ENCODE measurements at places on chromosomes 5 and 9.

GRCh38 chr9:16070455-16071145 is 517.8 kb downstream of the CCDC171 start:
- no peak for DNase-seq

- DNase-seq = no peak
Measured at GRCh38 chr5:73825736-73826135, 199.7 kb downstream of the ARHGEF28 start.

DNA sequence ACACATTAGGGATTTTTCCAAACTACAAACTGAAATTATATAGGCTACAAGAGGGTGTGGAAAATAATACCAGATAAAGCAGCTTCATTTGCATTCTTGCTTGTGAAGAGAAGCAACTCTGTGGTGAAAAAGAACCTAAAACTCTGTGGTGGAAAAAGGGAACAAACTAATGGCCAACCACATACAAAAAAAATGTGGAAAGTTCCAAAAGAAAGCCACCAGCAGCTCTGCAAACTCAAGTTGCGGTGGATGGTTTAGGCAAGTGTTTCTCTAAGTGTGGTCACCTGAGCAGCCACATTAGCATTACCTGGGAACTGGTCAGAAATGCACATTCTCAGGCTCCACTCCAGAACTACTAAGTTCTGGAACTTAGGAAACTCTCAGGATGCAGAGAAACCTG is 586.4 kb downstream of the ACTL7B start:
- DNase-seq = no peak

- no peak for DNase-seq
Measured at GRCh38 chr9:88045686-88046085, 71.4 kb upstream of the CDK20 start.

DNA sequence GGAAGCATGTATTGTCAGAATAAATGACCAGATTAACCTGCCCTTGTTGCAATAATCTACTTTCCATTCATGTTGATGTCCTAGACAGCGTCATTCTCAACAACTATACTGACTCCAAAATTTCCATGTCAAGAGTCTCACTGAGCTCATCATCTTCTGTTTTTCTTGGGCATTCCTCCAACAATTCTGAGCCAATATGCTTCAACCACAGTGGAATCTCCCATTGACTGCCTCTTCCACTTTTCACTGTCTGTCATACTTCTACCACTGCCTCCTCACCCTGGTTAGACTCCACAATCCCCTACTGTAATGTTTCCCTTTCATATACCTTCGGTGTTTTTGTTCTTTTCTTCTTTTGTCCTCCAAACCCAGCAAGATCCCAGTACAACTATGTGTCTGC is 162.8 kb downstream of the TLE1 start:
- DNase-seq = no peak

GRCh38 chr5:74186356-74187315 is 453.9 kb downstream of the ENC1 start:
- no peak for DNase-seq

- no peak for DNase-seq
Measured at GRCh38 chr9:97809666-97810344, 43.2 kb upstream of the FOXE1 start.

DNA sequence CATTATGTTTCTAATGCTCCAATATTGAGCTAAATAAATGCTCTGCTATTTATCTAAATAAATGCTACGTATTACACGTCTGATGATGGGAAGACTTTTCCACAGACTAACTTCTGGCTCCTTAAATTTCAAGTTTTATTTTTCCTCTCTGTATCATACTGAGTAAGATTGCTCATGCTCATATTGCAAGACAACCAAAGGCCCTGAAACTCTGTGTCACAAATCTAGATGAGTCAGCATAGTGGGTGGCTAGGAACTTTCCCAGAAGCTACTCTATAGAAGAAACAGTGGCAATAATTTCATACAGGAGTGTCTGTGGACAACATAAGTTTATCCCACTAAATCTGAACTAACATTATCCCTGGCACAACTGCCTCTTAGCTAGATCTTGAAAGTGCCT is 53.0 kb upstream of the RFX3 start:
- no peak for DNase-seq

GRCh38 chr9:5321058-5321457 is 16.5 kb upstream of the RLN2 start:
- no peak for DNase-seq

GRCh38 chr5:140024928-140025327 is 18.2 kb downstream of the NRG2 start:
- DNase-seq = no peak

- DNase-seq = no peak
Measured at GRCh38 chr9:23557689-23558088, 268.4 kb downstream of the ELAVL2 start.

GRCh38 chr9:95211028-95211427 is 106.5 kb downstream of the FANCC start:
- DNase-seq = no peak

GRCh38 chr5:21802100-21802499 is 1051.0 kb downstream of the CDH12 start:
- DNase-seq = no peak

DNA sequence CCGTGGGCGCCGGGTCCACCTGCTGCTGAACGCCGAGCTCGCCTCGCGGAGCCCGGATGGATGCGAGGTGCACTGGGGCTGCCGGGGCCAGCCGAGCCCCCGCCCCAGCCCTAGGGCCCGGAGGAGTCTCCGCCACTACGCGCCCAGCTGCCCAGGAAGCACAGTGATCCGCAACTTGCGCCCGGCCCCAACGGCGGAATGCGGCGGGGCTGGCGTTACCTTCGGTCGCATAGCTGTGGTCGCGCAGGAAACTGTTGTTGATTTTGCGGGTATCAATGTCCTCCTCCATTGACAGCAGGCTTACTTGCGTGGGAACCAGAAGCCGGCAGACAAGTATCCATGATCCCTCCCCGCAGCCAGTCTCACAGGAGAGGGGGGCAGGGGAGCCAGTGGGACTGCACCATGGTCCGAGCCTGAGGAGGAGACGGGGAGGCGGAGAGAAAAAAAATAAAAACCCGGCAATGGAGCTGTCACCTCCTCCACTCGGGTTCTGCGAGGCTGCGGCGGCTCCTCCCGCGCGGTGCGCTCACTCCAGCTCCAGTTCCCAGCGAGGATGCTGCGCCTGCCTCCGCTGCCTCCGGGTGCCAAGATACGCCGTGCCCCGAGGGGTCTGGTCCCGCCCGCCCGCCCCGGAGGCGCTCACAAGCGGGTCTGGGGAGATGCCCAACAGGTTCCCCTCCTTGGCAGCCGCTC is 628 bp downstream of the PPP2R2B start:
- no peak for DNase-seq

DNA sequence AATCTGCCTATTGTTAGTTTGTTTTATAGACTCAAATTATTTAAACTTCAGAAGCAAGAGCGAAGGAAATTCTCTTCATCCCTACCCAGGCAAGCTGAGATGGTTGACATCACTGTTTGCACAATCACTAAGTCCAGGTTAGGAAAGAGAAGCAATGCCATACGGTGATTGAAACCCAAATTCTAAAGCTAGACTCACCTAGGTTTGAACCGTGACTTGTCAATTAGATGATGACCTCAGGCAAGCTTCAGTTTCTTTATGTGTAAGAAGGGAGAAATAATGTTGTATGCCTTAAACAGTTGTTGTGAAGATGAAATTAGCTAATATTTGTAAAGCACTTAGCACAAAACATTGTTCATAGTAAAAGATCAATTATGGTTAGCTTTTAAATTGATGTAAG is 96.5 kb upstream of the ANKRD55 start:
- no peak for DNase-seq

- DNase-seq = no peak
Measured at GRCh38 chr5:164959761-164960160, 1454.3 kb downstream of the MAT2B start.

All from iPS DF 19.7 (cell line).